ENCODE measurements at places on chromosomes 16 and 17.

DNA sequence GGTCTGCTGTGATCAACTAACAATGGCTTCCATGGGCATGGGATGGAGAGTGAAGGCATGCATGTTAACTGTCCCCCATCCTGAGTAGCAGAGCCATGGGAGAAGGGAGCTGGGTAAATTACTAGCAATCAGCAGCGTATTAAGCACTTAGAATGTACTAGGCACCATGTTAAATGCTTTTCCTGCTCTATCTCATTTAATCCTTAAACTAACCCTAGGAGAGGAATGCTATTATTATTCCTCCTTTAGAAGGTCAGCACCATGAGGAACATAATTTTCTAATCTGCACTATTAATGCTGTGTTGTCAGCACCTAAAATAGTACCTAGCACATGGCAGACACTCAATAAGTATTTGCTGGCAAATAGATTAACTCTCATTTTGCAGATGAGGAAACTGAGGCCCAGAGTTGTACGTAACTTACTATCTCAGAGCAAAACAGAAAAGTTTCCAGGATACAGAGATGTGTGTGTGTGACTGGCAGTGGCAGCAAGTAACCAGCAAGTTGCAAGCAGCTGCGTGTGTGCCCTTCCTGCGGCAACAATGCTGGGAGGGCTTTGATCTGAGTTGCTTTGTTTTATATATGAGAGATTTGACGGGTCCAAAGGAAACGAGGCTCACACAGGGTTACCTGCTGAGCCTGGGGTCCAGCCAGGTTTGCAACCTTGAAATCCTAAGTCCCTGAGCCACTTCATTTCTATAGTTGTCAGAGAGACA is 6.5 kb upstream of the KLHL36 start:
- DNase-seq, result no peak

- no peak for DNase-seq
Observed at GRCh38 chr17:8417806-8418205, 17.9 kb upstream of the NDEL1 start.

DNA sequence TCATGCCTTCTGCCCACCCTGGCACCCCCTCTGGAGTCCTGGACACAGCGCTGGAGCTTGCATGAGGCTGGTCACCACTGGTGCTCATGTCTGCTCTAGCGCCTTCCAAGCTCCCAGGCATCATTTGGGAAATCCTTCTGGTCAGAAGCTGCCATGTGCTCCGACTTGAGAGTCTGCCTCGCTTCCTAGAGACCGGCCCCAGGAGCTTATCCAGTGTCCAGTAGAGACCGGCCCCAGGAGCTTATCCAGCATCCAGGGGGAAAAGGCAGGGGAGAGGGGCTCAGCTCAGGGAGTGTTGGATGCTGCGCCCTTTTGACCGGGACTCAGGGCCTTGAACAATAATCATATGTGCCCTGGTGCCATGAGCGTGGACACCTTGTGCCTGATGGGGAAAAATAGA is 106.3 kb downstream of the RAP1GAP2 start:
- no peak for DNase-seq

GRCh38 chr16:28537964-28538732 is 626 bp downstream of the NUPR1 start:
- no peak for DNase-seq

DNA sequence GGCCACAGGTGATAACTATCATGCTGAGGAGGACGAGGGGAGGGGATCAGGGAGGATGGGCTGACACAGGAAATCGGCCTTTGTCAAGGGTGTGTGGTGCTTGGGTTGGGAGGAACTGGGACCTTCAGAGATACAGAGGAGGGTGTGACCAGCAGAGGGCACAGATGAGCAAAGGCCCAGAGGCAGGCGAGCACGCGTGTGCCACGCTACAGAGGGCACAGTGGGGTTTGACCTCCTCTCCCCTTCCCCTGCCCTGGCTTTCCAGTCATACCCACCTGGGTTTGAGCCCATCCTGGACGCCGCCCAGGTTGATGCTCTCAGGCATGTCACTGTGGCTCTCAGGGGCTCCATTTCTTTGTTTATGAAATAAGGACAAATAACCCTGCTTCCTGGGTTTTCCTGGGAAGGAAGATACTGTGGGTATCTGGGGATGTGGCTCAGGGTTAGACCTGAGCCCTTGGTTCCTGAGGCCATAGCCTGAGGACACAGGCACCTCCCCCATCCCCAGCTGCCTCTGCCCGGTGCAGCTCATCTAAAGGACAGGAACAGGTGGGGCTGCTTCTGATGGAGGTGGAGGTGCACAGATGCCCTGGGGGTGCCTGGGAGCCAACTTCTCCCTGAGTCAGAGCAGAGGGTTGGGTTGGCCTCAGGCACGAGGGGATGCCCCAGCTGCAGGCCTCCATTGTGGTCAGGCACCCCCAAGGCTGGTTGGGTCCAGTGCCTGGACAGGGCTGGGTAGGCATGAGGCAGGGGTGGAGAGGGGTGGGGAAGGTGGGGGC is 51.8 kb downstream of the BEAN1 start:
- DNase-seq, result peak; percentile 57

DNA sequence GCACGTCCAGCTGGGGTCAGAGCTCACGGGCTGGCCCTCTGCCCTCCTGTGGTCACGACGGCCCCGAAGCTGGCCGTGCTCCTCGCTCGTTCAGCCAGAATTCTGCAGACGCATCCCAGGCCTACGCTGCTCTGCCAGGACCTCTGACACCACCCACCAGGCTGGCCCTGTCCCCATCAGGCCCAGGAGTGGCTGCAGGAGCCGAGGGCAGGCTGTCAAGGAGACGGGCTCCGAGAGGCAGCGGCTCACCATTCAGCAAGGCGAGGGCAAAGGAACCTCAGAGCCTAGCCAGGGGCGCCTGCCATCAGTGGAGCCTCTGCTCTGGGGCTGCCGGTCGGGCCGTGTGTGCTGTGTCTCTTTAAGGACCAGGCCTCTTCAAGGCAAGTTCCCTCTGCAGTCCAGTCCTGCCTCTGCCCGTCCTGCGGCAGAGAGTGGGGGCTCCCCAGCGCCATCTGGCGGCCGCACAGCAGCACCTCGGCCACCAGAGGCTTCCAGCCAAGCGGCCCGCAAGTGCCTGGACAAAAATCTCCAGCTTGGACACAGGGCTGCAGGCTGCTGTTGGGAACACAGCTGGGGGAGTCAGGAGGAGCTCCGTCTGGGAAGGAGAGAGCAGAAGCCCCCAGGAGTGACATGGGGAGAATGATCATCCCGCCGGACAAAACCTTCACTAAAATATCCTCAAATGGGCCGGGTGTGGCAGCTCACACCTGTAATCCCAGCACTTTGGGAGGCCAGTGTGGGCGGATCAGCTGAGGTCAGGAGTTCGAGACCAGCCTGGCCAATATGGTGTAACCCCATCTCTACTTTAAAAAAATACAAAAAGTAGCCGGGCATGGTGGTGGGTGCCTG is 7.4 kb upstream of the ABR start:
- peak; percentile 90 for DNase-seq

- DNase-seq, result no peak
Observed at GRCh38 chr16:81927561-81928185, 83.6 kb downstream of the SDR42E1 start.

DNA sequence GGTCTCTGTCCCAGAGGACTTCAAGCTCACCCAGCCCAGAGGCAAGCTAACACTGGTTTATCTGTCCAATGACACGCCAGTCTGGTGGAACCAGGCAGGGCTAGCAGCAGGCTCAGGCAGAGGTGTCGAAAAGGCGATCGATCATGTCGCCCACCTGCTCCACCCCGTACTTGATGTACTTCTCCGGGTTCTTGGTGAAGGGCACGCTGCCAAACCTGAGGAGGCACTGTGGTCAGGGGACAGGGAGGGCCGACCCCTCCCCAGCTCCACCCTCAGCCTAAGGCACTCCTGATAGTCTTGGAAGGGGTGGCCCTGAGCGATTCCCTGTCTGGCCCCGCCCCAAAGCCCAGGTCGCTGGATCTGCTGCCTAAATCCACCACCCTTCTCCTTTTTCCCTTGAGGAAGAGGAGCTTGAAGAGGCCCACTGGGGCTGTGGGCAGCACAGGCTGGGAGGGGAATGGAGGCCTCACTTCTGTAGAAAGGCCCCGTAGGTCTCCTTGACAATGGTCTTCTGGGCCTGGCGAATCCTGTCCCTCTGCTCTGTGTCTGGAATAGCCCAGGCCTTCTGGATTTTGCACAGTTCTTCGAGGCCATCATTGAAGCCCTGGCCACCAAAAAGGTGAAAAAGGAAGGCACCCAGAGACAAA is 4.7 kb downstream of the ZACN start:
- DNase-seq, result no peak

GRCh38 chr17:7667656-7668406 is 17.1 kb downstream of the ATP1B2 start:
- no peak for DNase-seq

GRCh38 chr17:57541472-57542394 is 203.4 kb downstream of the CCDC182 start:
- DNase-seq, result no peak

- DNase-seq, result no peak
Observed at GRCh38 chr16:88195911-88196465, 186.8 kb upstream of the ZNF469 start.
